CD4-positive, alpha-beta memory T cell (primary cell): ENCODE measurements at places on chromosomes 7 and 10. TPM values are rescaled to one million over a fixed set of nuclear protein-coding genes. Genes with fewer than 3 reads are reported as not detected.

DNA sequence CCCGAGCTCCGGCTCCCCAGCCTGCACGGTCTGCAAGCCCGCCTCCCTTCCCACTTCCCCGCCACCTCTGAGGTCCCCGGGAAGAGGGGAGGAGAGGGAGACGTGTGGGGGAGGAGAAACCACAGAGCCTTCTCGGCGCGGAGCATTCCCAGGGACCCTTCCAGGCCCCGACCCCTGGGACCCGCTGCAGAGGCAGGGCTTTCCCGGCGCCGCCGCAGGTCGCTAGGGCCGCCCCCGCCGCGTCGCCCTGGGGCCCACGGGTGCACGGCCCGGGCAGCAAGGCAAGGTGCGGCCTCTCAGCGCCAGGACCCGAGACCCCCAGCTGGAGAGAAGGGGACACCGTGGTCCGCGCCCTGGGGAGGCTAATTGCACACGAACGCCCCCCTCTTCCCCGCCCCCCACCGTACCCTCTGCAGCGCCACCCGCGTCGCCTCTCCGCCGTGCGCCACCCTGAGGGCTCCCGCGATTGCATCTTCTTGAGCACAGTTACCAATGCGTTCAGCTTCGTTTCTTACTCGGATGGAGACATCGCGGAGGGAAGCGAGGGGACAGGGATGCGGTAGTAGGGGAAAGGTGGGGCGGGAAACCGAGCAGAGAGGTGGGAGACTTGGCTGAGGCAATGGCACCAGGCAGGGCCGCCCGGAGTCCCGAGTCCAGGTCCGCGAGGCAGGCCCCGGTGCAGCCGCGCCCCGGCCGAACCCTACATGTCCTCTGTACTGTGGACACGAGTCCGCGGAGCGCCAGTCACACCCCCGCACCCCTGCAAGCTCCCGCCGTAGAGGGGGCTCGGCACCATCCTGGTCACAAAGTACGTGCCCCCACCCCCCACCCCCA, 28.9 kb downstream of the SKIDA1 start:
- DNase-seq = peak; percentile 63

DNA sequence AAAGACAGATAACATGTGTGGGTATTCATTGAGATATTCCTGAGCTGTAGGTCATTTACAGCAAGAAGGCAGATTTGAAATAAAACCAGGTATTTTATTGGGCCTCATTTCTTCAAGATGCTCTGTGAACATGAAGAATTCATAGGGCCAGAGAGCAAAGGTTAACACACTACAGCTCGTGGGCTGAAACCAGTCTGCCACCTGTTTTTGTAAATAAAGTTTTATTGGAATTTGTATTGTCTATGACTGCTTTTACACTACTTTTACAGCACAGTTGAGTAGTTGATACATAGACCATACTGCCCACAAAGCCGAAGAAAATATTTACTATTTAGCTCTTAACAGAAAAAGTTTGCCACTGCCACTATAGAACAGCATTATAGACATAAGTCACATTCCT, 22.1 kb upstream of the LIPA start:
- no peak for DNase-seq

SFRP4 gene
- polyA plus RNA-seq = not detected

DNA sequence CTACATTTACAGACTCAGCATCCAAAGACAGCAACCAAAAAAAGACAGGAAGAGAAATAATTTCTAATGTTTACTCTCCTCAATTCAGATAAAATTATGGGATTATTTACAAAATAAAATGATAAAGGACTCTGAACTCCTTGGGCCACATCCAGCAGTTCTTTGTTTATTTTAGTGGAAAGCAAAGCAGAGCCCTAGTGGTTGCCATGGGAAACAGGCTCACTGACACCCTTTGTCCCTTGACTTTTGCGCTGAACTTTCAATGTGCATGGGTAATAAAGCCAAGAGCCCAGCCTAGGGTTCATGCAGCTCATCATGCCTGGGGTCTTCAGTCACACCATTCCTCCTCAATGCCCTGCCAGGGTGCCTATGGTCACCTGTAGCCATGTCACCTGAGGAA, 442.6 kb upstream of the IGFBP3 start:
- no peak for DNase-seq

- DNase-seq = no peak
Observed at GRCh38 chr7:50295133-50295532, 9.4 kb upstream of the IKZF1 start.

- DNase-seq = no peak
Observed at GRCh38 chr7:51311166-51311565, 5.4 kb downstream of the COBL start.

POU6F2 gene
- polyA plus RNA-seq = not detected

HOXA13 gene
- not detected for polyA plus RNA-seq

GRCh38 chr7:106023369-106024322, 60.6 kb downstream of the CDHR3 start:
- no peak for DNase-seq

- DNase-seq = no peak
Observed at GRCh38 chr7:132569884-132570614, 6.2 kb downstream of the PLXNA4 start.

TMEM248 gene
- 128 TPM for polyA plus RNA-seq

DNA sequence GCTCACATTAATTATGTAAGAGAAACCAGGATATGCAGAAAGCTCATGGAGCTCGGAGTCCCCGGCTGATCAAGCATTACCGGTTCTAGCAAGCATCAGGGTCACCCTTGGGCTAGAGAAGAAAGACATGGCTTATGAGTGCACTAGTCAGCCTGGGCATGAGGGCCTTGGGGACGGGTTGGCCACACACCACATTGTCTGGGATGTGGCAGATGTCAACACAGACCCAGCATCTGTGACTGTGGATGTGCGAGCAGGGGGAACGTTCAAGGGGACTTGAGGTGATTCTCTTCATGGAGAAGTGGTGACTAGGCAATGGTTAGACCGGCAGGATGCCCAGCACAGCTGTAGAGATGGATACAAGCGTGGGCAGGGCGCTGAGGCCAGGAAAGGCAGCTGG, 13.7 kb downstream of the ZMIZ2 start:
- DNase-seq = no peak

SPDYE6 gene
- 0.14 TPM for polyA plus RNA-seq

OR6B1 gene
- not detected for polyA plus RNA-seq

CASTOR2 gene
- 0.96 TPM for polyA plus RNA-seq

DNA sequence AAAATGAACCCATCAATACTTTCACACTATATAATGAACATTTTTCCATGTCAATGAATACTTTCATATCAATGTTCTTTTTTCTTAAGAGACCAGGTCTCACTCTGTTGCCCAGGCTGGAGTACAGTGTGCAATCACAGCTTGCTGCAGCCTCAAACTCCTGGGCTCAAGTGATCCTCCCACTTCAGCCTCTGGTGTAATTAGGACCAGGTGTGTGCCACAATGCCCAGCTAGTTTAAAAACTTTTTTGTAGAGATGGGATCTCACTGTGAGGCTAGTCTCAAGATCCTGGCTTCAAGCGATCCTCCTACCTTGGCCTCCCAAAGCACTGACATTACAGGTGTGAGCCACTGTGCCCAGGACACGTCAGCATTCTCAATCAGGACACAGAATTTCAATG, 85.2 kb downstream of the SH3PXD2A start:
- DNase-seq = no peak

PON1 gene
- not detected for polyA plus RNA-seq

- no peak for DNase-seq
Observed at GRCh38 chr10:11757454-11757820, 15.3 kb downstream of the ECHDC3 start.

DNA sequence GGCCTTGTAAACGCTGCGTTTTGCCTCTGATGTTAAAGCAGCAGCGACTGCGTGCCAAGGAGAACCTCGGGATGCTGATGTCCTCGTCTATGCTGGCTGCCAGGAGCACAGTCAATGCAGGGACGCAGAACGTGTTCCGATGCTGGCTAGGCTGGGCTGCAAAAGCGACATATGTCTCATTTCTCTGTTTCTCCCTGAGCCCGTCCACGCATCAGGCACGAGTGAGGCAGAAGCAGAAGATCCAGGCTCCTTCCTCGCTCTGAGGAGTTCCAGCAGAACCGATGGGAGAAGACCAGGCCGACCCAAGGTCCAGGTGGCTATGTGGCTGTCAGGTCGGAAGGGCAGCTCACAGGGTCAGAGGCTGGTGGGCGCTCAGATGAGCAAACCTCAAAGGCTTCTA, 3.7 kb upstream of the FOXL3 start:
- DNase-seq = no peak

DNA sequence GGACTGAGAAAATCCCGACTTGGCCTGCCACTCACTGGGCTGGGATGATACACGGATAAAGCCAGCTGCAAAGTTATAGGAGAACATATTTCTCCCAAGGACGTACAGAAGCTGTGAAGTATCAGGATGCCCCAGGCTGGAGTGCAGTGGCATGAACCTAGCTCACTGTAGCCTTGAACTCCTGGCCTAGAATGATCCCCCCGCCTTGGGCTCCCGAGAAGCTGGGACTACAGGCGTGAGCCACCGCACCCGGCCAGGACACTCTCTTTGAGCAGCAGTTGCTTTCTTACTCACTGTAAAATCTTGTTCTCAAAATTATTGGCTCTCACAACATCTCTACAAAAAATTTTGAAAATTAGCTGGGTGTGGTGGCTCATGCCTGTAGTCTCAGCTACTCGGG, 50.4 kb downstream of the CLEC2L start:
- DNase-seq = no peak

DNA sequence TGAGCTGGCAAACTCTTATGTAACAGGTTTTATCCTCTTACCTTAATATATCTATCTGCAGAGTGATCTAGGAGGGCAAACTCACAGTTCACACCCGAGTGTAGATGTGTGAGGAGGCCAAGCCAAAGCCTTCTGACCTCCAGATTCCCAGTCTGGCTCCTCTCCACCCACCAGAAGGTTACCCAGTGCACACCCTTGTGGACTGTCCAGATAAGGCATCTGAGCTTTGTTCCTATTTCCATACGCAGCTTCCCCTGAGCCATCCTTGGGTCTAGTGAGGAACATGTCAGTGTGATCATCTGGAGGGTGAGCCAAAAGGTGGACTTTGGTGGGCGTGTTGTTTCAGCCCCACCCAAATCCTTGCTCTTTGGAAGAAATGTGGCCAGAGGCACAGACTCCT, 203.0 kb upstream of the MEOX2 start:
- no peak for DNase-seq

DNA sequence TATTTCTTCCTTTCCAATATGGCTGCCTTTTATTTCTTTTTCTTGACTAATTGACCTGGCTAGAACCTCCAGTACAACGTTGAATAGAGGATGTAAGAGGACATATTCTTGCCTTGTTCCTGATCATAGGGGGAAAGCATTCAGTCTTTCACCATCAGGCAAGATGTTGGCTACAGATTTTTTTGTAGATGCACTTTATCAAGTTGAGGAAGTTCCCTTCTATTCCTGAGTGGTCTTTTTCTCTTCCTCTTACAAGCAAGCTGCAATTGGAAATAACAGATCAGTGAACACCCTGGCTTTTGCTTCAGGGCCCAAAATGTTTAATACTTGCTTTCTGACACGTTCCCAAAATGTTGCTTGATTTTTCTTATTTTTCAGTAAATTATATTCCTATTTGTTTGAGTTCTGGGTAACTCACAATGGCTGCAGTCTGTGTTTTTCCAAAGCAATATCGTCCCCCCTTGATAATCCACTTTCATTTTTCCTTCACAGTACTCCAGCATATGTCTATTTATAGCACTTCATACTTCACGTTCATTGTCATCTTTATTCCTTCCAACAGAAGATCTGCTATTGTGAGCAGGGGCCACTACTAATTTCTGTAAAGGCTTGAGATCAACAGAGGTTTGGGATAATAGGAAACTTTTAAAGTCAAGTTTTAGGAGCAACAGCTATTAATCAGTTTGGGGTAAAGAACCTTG, 11.7 kb downstream of the CPEB3 start:
- DNase-seq = no peak

DNA sequence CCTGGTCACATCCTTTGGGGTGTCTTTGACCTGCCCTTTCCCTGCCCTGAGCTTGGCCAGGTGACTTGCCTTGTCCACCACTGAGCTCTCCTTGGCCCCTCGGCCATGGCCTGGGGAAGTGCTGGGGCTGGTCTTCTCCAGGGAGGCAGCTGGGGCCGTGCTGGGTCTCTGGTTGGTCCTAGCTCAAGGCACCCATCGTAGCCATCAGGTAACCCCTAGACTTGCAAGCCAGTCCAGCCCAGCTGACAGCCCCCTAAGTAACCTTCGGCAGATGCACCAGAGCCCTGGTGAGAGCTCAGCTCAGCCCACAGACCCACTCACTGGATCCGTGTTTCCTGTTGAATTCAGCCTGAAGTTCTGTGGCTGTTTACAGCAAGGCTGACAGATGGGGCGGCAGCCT, 176.2 kb upstream of the SHH start:
- no peak for DNase-seq

PLEKHS1 gene
- not detected for polyA plus RNA-seq

DNA sequence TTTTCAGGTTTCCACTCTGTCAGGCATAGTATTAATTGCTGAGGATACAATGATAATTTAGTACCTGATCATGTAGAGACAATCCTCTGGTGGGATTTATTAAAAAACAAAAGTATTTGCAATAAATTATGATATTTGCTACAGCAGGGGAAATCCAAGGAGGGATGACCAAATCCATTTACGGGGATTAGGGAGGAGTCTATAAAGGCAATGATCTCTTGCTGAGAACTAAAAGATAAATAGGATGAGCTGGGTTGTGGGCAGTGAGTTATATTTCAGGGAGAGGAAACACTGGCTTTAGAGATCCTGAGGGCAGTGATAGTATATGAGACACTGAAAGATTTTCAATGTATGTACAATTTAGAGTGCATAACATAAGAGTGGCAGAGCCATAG, 305.5 kb downstream of the GPR37 start:
- no peak for DNase-seq

SFTPA1 gene
- not detected for polyA plus RNA-seq

DNA sequence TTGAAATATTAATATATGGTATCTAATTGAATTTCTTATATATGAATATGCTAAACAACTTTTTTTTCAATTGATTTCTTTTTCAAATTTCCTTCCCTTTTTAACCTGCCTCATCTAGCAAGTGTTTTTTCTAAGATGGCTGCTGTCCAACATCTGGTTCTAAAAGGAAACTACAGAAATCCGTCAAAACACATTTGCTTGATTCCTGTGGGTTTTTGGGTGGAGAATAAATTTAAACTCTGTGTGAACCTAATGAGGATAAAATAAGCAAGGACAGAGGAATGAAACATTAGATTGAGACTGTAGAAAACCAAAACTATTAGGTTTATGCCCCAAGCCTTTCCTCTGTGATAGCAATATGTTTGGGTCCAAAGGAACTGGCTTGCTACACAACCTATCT, 75.5 kb upstream of the STARD3NL start:
- DNase-seq = no peak

DNA sequence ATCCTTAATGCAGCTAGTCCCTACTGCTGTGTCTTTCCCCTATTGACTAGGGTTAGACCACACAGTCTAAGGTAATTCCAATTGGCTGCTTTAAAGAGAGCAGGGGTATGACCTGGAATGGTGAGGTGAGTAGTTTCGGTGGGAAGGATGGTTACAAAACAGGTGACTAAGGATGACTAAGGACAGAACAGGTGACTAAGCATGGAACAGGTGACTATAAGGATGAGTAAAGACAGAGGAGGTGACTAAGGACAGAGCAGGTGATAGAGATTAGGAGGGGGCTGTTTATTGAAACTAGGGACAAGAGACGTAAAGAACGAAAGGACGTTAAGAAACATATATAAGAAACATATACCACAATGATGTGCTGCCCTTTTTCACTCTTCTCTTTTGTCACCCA, 145.1 kb upstream of the TMEM106B start:
- DNase-seq = no peak
